CD4-positive, alpha-beta T cell treated with Interleukin-15 for 4 hours (primary cell): ENCODE measurements at places on chromosomes 7 and 10.

DNA sequence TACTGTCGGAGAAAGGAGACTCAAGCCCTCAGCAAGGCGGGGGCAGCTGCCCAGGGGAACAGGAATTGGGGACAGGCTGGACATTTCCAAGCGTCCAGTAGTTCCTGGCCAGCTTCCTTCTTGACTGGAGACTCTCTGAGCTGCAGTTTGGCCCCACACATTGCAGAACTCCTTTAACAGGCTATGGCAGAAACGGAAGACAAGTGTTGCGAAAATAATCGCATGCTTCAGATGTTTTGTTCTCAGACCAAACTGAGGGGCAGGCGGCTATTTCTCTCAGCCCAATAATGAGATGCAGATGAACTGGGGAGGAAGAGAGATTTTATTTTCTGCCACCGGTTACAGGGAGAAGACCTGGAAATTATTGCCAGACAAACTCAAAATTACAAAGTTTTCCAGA lies 88.0 kb upstream of the PFKP start:
- no peak for DNase-seq

DNA sequence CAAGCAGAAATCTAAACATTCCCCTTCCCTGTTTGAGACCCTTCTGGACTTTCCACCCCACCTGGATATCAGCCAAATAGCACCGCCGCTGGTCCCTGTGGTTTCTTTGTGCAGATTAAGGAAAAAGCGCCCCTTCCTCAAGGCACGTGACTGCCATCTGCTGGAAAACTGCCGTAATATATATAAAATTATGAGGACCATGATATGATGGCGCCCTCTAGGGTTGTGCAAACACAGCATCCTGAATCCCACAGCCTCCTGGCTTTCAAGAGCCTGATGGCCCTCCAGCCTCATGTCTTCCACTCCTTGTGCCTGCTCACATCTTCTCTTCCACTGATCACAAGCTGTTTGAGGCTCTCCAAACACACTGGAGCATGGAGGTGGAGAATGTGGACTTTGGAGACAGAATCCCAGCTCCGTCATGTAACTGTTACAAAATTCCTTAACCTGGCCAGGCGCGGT lies 121.3 kb downstream of the MYL10 start:
- DNase-seq, result peak; percentile 3

DNA sequence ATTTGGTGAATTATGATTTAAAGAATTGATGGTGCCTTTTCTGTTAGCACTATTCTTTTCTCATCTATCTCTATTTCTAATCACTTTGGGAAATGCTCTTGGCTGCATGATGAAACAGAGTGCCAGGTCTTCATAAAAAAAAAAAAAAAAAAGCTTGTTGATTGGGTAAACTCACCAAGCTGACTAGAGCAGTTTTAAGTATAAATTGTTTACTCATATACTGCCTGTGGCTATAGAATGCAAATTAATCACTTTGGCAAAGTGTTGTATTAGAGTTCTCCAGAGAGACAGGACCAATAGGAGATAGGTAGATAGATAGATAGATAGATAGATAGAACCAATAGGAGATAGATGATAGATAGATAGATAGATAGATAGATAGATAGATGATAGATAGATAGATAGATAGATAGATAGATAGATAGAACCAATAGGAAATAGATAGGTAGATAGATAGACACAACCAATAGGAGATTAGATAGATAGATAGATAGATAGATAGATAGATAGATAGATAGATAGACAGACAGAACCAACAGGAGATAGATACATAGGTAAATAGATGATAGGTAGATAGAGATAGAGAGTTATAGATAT lies 20.1 kb upstream of the TBXAS1 start:
- DNase-seq, result no peak

- DNase-seq, result no peak
Observed at GRCh38 chr10:35508647-35509046, 96.5 kb upstream of the GJD4 start.

DNA sequence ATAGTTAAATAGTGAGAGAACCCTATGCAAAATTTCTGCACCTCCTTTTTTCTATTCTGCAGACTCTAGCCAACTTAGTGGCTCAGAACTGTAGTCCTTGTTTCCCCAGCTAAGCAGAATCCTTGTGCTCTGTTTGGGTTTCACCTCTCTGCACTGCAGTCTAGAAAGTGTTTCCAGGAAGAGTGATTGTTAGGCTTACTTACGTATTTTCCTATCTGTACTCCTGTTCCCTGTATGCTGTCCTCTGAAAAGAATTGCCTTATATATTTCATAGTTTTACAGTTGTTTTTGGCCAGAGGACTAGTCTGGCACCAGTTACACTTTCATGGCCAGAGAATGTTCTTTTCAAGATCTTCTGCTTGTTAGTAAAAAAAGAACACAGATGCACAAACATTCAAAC lies 154.6 kb upstream of the POT1 start:
- DNase-seq, result no peak
